Activated CD4-positive, alpha-beta T cell treated with anti-CD3 and anti-CD28 coated beads, Interleukin-10, Interleukin-2, amounts not matched to agents 100 ng/mL and 50 ng/mL, durations not matched to agents 16 hours and 8 hours (primary cell): ENCODE measurements at places on chromosomes 4 and X.

GRCh38 chr4:14115106-14115505 is 487.6 kb upstream of the BOD1L1 start:
- no peak for DNase-seq

GRCh38 chr4:64497491-64497890 is 88.2 kb upstream of the TECRL start:
- no peak for DNase-seq

- no peak for DNase-seq
Observed at GRCh38 chr4:102403116-102403515, 57.8 kb upstream of the SLC39A8 start.

GRCh38 chrX:43633757-43634156 is 22.3 kb upstream of the MAOA start:
- DNase-seq, result no peak

DNA sequence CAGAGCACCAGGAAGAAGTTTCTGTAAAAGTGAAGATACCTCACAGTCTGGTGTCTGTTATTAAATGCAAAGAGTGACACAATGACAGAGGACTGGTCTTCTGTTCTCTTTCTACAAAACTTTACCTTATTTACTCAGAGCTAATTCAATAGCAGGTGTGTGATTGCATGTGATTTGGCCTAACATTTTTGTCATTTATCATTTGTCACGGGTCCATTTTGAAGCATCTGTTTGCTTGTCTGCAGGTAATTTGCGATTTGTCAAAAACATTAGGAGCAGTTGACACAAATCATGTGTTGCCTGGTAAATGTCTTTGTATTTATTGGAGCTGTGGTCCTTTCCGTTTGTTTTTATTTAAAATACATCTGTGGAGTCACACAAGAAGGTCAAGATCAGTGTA is 1232.4 kb downstream of the STIM2 start:
- DNase-seq, result no peak

GRCh38 chrX:136697156-136697555 is 49.2 kb downstream of the CD40LG start:
- no peak for DNase-seq

GRCh38 chr4:79991601-79992000 is 81.4 kb downstream of the ANTXR2 start:
- no peak for DNase-seq

- no peak for DNase-seq
Observed at GRCh38 chr4:188305690-188306089, 166.4 kb downstream of the TRIML1 start.

- no peak for DNase-seq
Observed at GRCh38 chrX:38326086-38326485, 1.2 kb downstream of the RPGR start.

DNA sequence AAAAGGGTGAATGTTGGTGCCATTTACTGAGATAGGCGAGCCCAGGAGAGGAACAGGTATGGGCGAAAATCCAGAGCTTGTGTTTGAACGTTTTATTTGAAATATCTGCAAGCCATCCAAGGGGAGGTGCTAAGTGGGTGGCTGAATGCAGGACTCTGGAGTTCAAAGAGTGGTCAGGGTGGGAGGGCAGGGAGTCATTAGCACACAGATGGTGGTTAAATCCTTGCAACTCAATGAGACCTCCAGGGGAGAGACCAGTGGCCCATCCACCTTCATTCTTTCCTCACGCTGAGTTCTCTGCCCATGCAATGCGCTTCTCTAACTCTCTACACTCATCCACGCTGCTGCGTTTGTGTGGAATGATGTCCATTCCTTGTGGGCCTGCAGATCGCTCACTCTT is 101.1 kb downstream of the VCX3B start:
- DNase-seq, result no peak

- DNase-seq, result no peak
Observed at GRCh38 chrX:3462166-3462508, 115.7 kb upstream of the MXRA5 start.

GRCh38 chrX:54208531-54208930 is 25.5 kb upstream of the FAM120C start:
- DNase-seq, result no peak

DNA sequence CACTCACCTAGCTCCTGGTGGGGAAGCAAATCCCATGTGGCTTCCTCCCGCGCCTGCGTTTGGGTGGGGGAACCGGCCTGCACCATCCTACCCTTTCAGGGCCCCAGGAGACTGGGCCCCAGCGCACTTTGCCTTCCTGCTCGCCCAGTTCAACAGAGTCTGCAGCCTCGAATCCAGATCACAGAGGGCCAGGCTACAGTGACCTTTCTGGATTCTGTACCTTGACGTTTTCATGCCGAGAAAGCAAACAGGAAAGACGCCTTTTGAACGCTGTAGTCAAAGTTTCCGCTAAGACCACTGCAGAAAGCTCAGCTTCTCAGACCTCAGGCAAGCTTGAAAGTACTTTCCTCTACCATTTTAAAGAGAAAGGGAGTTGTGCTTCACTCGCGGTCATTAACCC is 7.4 kb upstream of the BEND2 start:
- DNase-seq, result no peak

GRCh38 chr4:153465140-153465539 is 1.0 kb upstream of the TMEM131L start:
- DNase-seq, result no peak

- DNase-seq, result no peak
Observed at GRCh38 chrX:50536955-50537354, 66.3 kb upstream of the DGKK start.

DNA sequence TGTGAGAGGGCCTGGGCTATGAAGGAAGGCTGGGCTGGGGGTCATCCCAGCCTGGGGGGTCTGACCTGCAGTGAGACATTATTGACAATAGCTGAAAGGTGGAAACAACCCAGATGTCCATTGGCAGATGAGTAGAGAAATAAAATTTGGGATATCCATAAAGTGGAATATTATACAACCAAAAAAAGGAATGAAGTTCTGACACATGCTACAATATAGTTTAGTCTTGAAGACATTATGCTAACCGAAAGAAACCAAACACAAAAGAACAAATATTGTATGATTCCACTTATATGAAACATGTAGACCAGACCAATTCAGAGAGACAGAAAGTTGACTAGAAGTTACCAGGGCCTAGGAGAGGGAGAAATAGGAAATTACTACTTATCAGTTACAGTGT is 44.7 kb downstream of the RTL5 start:
- no peak for DNase-seq

DNA sequence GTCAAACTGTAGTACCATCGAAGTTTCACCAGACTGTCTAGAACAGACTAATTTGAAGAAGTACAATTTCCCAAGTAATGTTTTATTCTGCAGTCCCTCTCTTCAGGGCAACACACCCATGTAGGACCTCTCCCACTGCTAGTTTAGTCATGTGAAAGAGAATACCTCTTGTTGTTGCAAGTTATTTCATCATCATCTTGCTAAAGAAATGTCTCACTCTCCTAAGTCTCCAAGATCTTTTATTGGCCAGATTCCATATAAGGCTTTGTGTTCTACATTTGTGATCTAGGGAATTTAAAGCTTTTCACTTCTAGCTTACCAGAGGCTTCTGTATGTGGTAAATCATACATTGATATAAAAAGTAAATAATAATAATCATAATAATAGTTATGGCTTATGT is 745.3 kb upstream of the MAGEB2 start:
- no peak for DNase-seq

GRCh38 chr4:186770481-186771175 is 47.0 kb upstream of the FAT1 start:
- DNase-seq, result no peak

DNA sequence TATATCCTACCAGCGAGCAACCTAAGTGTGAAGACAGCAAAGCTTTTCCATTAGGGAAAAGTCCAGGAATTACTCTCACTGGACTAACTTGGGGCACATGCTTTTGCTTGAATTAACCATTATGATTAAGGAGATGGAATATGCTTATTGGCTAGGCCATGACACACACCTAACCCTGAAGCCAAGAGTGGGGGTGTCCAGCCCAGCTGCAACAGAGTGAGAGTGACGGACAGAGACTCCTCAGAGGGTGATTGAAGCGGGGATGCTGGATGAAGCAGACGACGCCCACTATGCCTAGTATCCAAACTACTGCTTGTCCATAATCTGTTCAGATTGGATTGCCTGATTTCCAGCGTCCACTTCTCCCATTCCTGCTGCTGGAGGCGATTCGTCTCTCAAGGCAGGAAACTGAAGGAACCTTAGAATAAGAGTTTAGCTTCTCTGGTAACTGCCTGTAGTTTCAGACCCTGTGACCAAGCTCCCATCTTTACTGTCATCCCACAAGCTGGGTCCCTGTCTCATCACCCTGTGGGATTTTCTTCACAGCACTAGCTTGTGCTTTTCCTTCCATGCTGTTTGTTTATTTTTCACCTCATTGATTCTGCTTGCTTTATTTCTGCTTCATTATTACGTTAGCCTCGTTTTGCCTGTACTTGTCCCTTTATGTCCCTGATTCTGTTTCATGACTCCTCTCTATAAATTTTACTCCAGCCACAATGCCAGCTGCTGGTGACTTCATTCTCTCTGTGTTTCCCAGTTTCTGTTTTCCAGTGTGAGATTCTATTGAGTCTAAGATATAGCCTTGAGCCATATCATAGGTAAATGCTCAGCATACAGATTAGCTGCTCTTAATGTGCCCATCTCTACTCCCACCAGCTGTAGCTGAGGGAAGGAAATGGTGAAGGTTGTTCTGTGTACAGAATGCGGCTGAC is 19.0 kb downstream of the FAM47E start:
- no peak for DNase-seq

GRCh38 chrX:11579636-11580600 is 85.8 kb downstream of the ARHGAP6 start:
- DNase-seq, result no peak

GRCh38 chrX:129783291-129783713 is 3.6 kb downstream of the SASH3 start:
- no peak for DNase-seq

GRCh38 chrX:42946544-42947194 is 168.7 kb upstream of the PPP1R2C start:
- peak; percentile 37 for DNase-seq

DNA sequence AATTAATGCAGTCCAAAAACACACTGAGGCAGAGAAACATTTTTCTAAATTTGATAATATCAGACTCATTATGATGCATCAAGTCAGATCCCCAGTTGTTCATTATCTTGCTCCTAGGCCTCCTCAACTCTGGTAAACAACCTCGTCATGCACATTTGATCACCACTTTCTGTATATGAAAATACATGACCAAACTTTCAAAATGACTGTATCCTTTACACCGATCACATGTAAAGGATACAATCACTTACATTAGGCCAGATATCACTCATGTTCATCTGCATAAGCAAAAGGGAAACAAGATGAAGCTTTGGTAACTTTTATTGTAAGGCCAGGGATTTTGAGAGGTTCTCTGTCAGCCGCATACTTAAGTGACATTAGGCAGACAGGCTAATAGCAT is 99.4 kb upstream of the IL1RAPL1 start:
- DNase-seq, result peak; percentile 48

- DNase-seq, result no peak
Observed at GRCh38 chr4:110865611-110866259, 242.9 kb upstream of the PITX2 start.

GRCh38 chr4:24322511-24322910 is 261.8 kb downstream of the DHX15 start:
- DNase-seq, result no peak

GRCh38 chrX:154490021-154490413 is 412 bp downstream of the SLC10A3 start:
- no peak for DNase-seq

GRCh38 chrX:16807548-16807947 is 21.3 kb downstream of the TXLNG start:
- no peak for DNase-seq

- DNase-seq, result no peak
Observed at GRCh38 chrX:154711264-154711663, 39.6 kb downstream of the GAB3 start.
